ENCODE measurements at places on chromosomes 6 and 20.

DNA sequence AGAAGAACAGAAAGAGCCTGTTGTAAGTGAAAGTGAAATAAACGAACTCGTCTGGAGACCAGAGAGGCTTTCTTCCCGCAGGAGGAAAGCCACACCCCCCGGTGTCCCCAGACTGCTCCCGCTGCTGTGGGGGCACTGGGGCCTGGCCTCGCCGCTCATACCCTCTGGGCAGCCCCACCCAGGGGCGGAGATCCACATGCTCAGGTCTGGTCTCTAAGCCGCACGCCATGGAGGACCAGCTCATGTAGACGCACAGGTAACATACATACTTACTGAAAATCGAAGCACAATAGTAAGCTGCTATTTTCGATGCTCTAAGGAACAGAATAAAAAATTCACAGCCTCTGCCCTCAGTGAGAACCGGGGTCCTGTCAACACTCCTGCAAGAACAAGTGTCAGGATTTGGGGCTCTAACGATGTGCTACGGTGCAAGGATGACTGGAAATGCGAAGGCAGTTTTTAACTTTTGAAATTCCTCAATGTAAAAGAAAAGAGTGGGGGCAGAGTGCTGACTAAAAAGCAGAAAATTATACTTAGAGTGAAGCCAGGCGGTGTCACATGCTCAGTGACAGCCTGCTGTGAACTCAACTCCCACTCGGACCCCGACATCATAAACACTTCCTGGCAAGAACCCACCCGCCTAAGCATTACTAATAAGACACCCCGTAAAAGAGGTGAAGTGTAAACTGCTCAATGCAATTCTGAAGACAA is 110.5 kb downstream of the IRF4 start:
- no peak for DNase-seq

- no peak for DNase-seq
These were observed 76.7 kb downstream of the LAMP5 start for GRCh38 chr20:9591080-9591479.

- peak; percentile 84 for DNase-seq
These were observed 510.7 kb upstream of the SULF2 start for GRCh38 chr20:48295966-48296421.

DNA sequence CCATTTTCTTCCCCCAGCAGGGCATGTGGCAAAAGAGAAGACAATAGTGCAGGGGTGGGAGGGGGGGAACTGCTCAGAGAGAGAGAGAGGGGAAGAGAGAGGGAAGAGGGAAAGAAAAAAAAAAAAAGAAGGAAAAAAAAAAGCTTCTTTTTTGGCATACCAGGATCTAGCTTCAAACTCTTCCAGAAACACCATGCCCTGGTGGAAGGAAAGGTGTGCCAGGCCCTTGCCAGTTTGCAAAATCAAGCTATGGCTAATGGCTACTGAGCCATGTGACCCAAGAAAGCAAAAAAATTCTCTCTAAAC is 326 bp downstream of the ZMYND8 start:
- DNase-seq, result no peak

DNA sequence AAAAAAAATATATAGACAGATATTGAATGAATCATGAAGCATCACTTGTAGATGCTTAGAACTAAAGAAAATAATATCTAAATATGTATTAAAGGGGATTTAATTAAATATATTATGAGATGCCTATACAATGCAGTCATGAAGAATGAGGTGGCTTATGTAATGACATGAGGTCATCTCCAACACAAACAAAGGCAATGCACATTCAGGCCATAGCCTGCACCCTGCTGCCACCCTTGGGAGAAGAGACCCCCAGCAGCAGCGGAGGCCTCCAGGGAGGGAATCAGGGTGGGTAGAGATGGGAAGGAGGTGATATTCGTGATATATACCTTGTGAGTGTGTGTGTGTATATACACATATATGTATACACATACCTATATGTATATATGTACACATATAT is 26.4 kb upstream of the SSTR4 start:
- DNase-seq, result peak; percentile 69

- peak; percentile 37 for DNase-seq
These were observed 42.6 kb upstream of the IFNGR1 start for GRCh38 chr6:137261761-137262160.

GRCh38 chr20:62425281-62426058 is 1.9 kb downstream of the RBBP8NL start:
- no peak for DNase-seq

- no peak for DNase-seq
These were observed 65.5 kb downstream of the GMDS start for GRCh38 chr6:2179950-2180349.

DNA sequence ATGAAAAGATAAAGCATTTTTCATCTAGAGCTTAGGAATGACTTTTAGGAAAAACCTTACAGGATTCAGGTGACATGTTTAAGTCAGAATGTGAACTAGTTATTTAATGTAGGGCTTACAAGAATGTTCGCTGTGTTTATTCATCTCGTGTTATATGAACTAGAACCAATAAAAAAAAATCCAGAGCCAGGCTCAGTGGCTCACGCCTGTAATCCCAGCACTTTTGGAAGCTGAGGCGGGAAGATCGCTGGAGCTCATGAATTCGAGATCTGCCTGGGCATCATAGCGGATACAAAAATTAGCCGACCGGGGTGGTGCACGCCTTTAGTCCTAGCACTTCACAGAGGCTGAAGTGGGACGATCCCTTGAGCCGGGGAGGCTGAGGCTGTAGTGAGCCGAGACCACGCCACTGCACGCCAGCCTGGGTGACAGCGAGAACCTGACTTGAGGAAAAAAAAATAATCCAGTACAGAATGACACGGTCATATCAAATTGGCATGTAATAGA is 46.3 kb downstream of the OR2B2 start:
- peak; percentile 65 for DNase-seq

GRCh38 chr20:2217857-2218539 is 77.8 kb upstream of the TGM3 start:
- no peak for DNase-seq

DNA sequence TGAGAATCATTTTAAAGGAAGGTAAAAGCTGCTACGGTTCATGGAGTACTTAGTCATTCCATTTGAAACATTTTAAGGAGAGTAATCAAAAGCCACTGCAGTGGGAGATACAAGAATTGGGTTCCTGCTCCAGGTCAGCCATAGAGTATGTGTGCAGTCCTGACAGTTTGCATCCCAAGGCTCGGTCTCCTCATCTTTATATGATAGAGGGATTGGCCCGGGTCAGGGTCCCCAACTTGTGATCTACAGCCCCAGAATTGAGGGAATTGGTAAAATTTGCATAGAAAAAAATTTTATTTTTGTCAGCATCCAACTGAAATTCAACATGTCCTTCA is 147.4 kb upstream of the PRND start:
- no peak for DNase-seq
